ENCODE measurements at places on chromosomes 5 and 9. TPM values are rescaled to one million over a fixed set of nuclear protein-coding genes. Genes with fewer than 3 reads are reported as not detected.

- DNase-seq, result no peak
These were observed 52.4 kb downstream of the USP20 start for GRCh38 chr9:129887334-129888292.

GRCh38 chr5:32027093-32027716, 146.9 kb downstream of the GOLPH3 start:
- DNase-seq, result no peak

DNA sequence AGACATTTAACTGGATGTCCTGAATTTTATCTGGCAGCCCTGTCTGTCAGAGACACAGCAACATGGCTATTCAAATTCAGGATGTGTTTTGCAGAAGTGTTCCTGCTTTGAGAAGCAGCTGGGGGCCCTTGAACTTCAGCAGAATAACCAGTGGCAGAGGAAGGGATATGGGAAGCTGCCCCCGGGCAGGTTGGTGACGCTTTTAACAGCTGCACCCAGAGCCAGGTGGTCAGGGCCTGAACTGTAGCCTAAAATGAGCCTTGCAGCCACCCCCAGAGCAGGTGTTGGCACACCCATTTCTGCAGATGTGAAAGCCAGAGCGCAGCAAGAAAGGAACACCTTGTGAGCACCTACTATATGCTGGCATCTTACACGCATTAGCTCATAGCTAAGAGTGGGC, 128.7 kb upstream of the BOD1 start:
- DNase-seq, result no peak

- no peak for DNase-seq
These were observed 3.0 kb downstream of the HARS2 start for GRCh38 chr5:140694276-140694675.

MYMK gene
- total RNA-seq, result not detected

DNA sequence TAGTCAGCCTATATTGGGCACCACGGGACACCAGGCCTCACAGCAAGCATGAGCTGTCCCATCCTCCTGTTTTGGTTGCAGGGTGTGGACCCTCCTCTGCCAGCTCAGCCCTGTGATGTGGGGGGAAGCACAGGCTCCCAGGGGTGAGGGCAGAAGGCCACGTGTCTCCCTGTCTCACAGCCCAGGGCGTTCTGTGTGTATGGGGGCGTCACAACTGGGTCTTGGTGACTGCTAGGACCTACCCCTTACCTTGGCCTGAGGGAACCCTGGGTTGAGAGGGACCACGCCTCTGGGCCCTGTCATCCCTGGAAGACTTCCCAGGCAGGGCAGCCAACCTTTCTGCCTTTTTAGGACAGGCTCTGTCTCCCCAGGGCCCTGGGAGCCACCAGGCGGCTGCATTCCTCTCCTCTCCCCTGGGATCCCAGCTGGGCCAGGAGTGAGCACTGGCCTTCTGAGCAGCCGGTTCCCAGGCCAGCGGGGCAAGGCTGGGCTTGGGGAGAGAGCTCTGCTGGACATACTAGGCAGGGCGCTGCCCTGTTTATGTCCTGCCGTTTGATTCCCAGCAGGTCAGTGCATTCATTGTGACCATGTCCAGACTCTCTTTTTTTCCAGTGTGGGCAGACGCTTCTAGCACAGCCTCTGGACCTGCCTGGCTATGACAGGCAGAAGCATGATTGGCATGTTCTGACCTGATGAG, 97.4 kb downstream of the DAB2IP start:
- no peak for DNase-seq

Measured in glutamatergic neuron (in vitro differentiated cells).